ENCODE measurements at places on chromosomes 7 and 10.

GRCh38 chr7:81256991-81257390 lies 338.1 kb upstream of the SEMA3C start:
- no peak for DNase-seq

- no peak for DNase-seq
Observed at GRCh38 chr10:114683593-114683992, 25.5 kb upstream of the ABLIM1 start.

GRCh38 chr7:101843293-101844271 lies 26.2 kb downstream of the CUX1 start:
- DNase-seq = no peak

DNA sequence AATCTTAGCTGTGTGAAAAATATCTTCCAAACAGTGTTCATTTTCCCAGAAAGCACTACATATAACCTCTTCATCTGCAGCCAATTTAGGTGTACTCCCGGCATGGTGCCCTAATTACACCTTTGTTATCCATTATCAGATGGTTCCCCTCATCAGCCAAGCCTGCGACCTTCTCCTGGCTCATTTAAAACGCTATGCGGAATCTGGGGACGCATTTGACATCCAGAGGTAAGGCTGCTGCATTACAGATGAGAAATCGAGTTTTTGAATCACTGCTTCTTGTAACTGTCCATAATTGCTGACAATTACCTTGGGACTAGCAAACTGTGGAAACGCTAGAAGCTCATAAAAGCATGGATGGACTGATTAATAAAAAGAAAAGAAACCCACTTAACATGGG lies 109.5 kb downstream of the PARP12 start:
- no peak for DNase-seq

DNA sequence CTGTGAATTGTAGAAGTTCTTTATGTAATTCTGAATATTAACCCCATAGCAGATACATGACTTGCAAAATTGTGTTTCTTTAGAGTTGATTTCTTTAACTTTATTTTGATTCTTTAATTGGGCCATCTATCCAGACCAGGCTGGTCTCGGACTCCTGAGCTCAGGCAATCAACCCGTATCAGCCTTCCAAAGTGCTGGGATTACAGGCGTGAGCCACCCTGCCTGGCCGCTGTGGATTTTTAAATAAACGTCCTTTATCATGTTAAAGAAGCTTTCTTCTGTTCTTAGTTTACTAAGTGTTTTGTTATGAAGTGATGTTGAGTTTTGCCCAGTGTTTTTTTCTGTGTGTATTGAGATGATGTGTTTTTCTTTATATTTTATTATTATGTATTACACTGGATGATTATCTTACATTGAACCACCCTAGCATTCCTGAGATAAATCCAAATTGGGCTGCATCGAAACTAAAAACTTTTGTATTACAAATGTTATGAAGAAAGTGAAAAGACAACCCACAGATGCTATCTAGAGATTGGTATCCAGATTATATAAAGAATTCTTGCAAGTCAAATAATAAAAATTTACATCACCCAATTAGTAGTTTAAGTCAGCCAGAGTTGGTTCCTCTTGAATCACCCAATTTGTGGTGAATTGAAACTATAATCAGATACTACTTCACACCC lies 118.1 kb downstream of the TPST1 start:
- DNase-seq = no peak

Data from stimulated activated CD8-positive, alpha-beta memory T cell treated with anti-CD3 and anti-CD28 coated beads, Interleukin-15, amount 100 ng/mL, for 24 hours (primary cell).